ENCODE measurements at places on chromosomes 12 and 14. TPM values are rescaled to one million over a fixed set of nuclear protein-coding genes. Genes with fewer than 3 reads are reported as not detected.

The CIROP gene
- 0.88 TPM for total RNA-seq

The HNF1A gene
- not detected for total RNA-seq

The CLEC1B gene
- not detected for total RNA-seq

The CCDC59 gene
- total RNA-seq: 32.5 TPM

The TRPV4 gene
- total RNA-seq: 8.7 TPM

Measured in epithelial cell of alveolus of lung (primary cell).